ENCODE measurements at places on chromosomes 7 and 10.
A peak's percentile ranks its signal among the peaks of the same experiment; 100 is the strongest.

- DNase-seq = peak; percentile 56
Observed at GRCh38 chr10:114470956-114471905, 66.9 kb upstream of the AFAP1L2 start.

DNA sequence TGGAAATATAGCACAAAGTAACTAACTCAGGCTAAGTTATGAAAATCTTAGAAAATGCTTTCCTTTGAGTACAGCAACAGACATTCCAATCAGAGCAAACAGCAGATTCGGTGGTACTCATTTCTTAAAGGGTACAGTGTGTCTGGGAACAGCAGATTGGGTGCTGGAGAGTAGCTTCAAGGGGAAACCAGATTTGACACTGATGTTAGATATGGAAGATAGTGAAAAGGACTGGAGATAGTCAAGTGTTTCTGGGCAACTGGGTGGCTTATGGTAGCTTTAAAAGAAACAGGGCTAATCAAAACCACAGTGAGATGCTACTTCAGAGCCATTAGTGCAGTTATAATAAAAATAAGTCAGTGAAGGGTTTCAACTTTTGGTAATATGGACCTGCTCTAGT, 12.1 kb upstream of the UMAD1 start:
- no peak for DNase-seq

DNA sequence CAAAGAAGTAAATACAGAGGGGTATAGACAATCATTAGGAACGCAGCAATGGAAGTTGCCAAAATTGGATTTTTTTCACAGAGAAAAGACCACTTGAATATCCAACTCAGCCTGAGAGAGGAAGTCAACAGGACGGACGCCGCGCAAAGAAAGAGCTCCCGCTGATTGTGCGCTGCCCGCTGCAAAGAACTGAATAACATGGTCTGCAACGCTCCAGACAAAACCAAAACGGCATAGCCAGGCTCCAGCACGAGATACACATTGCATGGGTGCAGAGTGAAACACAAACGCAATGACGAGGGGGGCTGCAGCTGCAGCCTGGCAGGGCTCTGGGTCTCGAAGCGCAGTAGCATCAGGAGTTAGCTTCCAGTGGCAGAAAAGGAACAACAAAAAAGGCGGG, 113.9 kb upstream of the MGMT start:
- DNase-seq = no peak

GRCh38 chr7:29588900-29589696, 25.5 kb downstream of the PRR15 start:
- DNase-seq = no peak

GRCh38 chr10:28897617-28898464, 220.5 kb downstream of the BAMBI start:
- no peak for DNase-seq

GRCh38 chr10:102324061-102324460, 71.4 kb upstream of the NFKB2 start:
- no peak for DNase-seq

- no peak for DNase-seq
Observed at GRCh38 chr10:101122270-101123084, 8.6 kb upstream of the TLX1 start.

DNA sequence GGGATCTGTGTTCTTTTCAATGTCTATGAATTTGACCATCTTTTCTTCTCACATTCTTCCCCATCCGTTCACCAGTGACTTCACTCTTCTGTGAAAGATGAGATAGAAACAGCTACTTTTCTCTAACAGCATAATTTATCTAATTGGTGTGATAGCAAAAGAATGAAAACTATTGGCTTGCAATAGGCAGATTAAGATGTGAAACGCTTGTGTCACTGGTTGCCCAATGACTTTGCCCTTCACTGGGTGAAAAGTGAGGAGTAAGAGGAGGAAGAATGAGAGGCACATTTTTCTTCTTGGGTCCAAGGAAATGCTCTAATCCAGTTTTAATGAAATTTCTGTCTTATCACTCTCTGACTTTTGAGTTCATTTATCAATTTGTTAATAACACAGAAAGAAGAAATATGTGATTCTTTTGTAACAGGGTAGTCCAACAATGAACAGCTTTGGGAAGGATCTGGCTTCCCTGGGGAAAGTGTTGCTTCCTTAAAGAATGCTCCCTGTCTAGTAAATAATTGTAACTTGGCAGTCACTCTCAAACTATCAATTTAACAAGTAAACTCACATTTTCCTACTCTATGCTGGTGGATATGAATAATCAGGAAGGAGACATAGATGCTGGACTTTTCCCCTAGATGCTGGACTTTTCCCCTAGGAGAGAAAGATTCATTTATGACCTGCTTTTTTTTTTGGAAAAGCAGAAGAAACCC, 35.1 kb downstream of the BET1 start:
- DNase-seq = no peak

- DNase-seq = no peak
Observed at GRCh38 chr7:66930341-66930740, 9.3 kb downstream of the TMEM248 start.

- no peak for DNase-seq
Observed at GRCh38 chr7:83509255-83510021, 139.5 kb downstream of the SEMA3E start.

DNA sequence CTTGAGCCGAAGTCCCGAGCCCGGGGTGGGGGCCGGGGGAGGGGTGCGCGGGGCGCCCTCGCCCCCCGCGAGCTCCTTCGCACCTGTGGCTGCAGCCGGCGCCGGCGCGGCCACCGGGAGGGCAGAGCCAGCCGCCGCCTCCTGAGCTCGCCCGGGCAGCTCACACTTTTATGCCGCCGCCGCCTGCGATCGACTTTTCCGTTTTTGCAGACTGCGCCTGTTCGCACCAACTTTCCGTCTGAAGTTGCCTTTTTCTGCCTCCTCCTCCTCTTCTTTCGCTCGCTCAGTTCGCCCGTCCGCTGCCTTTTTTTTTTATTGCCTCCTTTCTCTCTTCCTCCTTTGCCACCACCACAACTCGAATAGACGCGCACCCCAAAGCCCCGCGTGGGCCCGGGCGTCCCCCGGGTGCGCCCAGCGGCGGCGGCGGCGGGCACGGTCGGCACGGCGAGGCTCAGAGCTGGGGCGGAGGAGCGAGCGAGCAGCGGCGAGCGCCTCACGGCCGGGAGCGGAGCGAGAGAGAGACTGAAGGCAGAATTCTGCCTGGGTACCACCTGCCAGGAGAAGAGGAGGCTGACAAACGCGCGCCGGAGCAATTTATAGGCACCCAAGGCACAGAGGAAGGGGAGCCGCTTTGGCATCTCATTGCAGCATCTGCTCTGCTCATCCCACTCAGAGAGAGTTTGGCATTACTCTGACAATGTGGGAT, at the start of gene C1QL3:
Gene C1QL3, minus strand, starts transcription at position 569 of the 706 bp plus-strand sequence. CDS start 814 bp downstream, outside the sequence.
- DNase-seq = peak; percentile 21
